ENCODE measurements at places on chromosomes 3 and 15. TPM values are rescaled to one million over a fixed set of nuclear protein-coding genes. Genes with fewer than 3 reads are reported as not detected.

DNA sequence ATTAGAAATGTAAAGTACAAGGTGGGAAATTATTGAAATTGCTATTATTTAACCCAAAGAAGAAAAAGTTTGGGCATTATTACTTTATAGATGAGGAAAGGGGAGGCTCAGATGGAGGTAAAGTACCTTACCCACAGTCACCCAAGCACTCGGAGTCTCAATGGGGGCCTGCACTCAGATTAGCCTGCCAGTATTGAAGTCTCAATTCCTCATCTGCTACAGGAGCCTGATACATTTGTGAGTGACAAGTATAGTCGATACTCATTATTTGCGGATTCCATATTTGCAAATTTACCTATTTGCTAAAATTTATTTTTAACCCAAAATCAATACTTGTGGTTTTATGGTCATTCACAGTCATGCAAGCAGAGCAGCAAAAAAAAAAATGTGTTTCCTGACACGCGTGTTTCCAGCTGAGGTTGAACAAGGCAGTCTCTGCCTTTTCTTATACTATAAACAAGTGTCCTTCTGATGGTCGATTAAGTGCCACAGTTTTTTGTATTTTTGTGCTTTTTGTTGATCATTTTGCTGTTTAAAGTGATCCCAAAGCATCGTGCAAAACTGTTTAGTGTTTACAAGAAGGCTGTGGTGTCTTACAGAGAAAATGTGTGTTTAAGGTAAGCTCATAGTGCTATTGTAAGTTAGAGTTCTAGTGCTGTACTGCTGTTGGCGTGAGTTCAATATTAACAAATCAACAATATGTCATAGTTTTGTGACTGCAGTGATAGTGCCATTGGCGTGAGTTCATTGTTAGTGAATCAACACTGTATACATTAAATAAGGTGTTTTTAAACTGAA is 48.0 kb downstream of the ARHGEF26 start:
- no peak overlapping the region for H3K27ac ChIP-seq
- no peaks in the 10 kb centered on the region for H3K36me3 ChIP-seq
- H3K4me1 ChIP-seq: peaks cover 7% of the 10 kb centered on the region
- no peak for DNase-seq
- no peak overlapping the region for H3K4me3 ChIP-seq

DNA sequence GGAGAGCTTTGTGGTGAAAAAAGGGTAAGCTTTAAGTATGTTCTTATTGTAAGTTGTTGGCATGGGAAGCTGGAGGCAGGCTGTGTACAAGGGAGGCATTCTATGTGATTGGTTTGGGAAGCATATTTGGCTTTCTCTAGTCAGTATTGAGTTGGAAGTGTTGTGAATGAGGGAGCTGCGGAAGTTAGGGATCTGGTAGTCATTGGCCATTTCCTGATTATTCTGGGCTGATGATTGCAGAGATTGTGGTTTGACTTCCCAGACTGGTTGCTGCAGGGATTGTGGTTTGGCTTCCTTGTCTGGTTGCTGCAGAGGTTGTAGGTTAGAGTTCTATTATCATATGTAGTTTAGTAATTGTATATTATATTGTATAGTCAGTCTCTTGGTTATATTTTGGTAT is 21.0 kb downstream of the STXBP5L start:
- no peak overlapping the region for H3K27ac ChIP-seq
- no peaks in the 10 kb centered on the region for H3K27me3 ChIP-seq
- peak; percentile 13 for DNase-seq
- H3K4me1 ChIP-seq: no peaks in the 10 kb centered on the region

DNA sequence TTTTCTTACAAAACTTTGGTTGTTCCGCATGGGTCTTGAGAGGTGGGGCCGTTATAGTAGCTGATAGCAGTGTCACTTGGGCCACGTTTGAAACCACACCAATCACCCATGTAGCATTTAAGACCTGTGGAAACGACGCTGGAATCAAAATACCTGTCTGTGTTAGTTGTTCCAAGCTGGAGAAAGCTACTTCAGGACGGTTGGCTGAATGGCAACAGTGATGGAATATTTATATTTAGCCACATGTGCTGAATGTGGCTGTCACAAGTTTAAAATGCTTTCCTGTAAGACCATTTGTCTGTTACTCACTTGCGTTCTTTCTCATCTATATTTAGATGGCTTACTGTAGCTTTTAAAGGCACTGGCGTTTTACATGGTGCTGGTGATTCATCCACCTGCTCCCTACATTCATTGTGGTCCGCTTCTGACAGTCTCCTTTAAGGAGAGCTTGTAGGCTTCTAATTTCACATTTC is 1.4 kb downstream of the DNAJA4 start:
- H3K27ac ChIP-seq: no peak overlapping the region
- H3K27me3 ChIP-seq: no peaks in the 10 kb centered on the region
- peaks cover 3% of the 10 kb centered on the region for H3K36me3 ChIP-seq
- peaks cover 27% of the 10 kb centered on the region for H3K4me1 ChIP-seq
- DNase-seq: no peak

Gene RETNLB
- total RNA-seq: not detected

DNA sequence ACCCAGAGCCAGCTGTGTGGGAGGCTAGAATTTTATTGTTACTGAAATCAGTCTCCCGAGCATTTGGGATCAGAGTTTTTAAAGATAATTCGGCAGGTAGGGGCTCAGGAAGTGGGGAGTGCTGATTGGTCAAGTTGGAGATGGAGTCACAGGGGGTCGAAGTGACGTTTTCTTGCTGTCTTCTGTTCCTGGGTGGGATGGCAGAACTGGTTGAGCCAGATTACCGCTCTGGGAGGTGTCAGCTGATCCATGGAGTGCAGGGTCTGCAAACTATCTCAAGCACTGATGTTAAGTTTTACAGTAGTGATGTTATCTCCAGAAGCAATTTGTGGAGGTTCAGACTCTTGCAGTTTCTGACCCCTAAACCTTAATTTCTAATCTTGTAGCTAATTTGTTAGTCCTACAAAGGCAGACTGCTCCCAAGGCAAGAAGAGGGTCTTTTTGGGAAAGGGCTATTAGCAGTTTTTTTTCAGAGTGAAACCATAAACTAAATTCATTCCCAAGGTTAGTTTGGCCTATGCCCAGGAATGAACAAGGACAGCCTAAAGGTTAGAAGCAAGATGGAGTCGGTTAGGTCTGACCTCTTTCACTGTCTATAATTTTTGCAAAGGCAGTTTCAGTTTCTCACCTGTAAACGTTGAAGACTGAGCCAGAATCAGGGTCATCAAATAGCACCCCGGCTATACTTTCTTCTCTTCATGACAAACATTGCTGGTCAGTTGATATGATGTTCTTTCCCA is 28.2 kb downstream of the FLNB start:
- DNase-seq: no peak
- H3K36me3 ChIP-seq: no peaks in the 10 kb centered on the region
- H3K27ac ChIP-seq: peak overlapping the region; percentile 7
- H3K27me3 ChIP-seq: no peaks in the 10 kb centered on the region
- no peak overlapping the region for H3K4me3 ChIP-seq

DNA sequence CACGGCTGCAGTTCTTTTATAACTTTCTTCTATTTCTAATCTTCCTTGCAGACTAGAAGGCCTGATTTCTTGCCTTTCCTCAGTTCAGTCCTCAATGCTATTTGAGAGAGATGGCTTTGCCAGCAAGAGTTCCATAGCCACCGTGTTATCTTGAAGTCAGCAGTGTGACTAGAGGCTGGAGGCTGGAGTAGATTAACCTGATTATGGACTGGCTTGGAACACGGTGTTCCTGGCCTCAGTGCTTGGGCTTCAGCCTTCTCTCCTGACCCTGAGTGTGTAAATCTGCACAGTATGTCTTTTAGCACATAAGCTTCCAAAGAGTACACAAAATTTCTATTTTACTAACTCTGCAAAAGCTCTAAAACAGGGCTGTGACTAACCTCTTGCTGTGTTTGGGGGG is 61.4 kb downstream of the CCDC54 start:
- no peaks in the 10 kb centered on the region for H3K4me1 ChIP-seq
- H3K4me3 ChIP-seq: no peak overlapping the region
- DNase-seq: no peak
- H3K36me3 ChIP-seq: no peaks in the 10 kb centered on the region
- no peaks in the 10 kb centered on the region for H3K27me3 ChIP-seq
- no peak overlapping the region for H3K27ac ChIP-seq

DNA sequence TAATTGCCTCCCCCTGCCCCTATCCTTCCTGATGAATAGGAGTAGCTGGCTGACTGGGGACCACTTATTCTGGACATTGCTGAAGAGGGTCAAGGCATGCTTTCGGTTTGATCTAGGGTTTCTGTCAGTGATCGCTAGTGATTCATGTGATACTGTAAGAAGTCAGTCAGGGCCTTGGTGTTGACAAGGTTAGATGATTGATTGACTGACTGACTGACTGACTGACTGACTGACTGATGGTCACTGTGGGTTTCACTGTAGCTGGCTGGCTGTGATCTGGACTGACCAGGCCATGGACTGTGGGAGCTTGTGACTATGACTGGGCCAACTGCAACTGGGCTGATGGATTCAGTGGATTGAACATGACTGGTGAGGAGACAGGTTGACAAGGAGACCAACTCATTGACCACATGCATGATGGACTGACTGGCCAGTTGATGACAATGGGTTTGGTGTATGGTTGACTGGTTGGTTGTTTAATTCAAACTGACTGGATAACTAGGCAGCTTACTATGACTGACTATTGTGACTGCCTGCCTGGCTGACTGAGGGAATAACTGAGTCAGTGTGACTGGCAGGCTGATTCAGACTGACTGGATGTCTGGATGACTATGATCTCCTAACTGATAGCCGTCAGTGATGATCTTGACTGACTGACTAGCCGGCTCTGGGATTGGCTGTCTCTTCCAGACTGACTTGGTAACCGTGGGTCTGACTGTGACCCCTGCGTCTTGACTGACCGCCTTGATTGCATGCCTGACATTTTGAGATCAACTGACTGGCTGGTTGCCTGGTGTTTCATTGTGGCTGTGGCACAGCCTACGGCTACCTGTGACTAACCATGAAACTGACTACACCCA is 509.9 kb downstream of the SHQ1 start:
- H3K4me1 ChIP-seq: peaks cover 42% of the 10 kb centered on the region
- peaks cover 8% of the 10 kb centered on the region for H3K27me3 ChIP-seq
- no peak overlapping the region for H3K27ac ChIP-seq
- no peaks in the 10 kb centered on the region for H3K36me3 ChIP-seq
- H3K4me3 ChIP-seq: no peak overlapping the region

Gene IGSF11
- 13.6 TPM for total RNA-seq

Gene TMC3
- 0.69 TPM for total RNA-seq

- H3K4me1 ChIP-seq: peaks cover 8% of the 10 kb centered on the region
- no peaks in the 10 kb centered on the region for H3K27me3 ChIP-seq
- H3K27ac ChIP-seq: peak within 1 kb of the TSS; percentile 85
- peak; percentile 89 for DNase-seq
- peak within 1 kb of the TSS; percentile 63 for H3K4me3 ChIP-seq
Observed at GRCh38 chr3:9362731-9363530, at the start of gene THUMPD3. THUMPD3 (plus strand) TSS chr3:9363054; CDS start chr3:9365069, 2,015 bp downstream.

- DNase-seq: no peak
- no peaks in the 10 kb centered on the region for H3K27me3 ChIP-seq
- H3K4me3 ChIP-seq: no peak overlapping the region
- H3K27ac ChIP-seq: no peak overlapping the region
Observed at GRCh38 chr3:87287011-87287410, 10.6 kb upstream of the POU1F1 start.

GRCh38 chr3:161337311-161337710 is 34.0 kb downstream of the SPTSSB start:
- no peak overlapping the region for H3K27ac ChIP-seq
- no peaks in the 10 kb centered on the region for H3K4me1 ChIP-seq
- no peak for DNase-seq
- H3K27me3 ChIP-seq: no peaks in the 10 kb centered on the region

Gene CELF6
- total RNA-seq: 8.5 TPM

GRCh38 chr15:74376226-74376625 is 8.8 kb upstream of the CYP11A1 start:
- H3K27me3 ChIP-seq: peaks cover 2% of the 10 kb centered on the region
- H3K27ac ChIP-seq: no peak overlapping the region
- no peaks in the 10 kb centered on the region for H3K36me3 ChIP-seq
- H3K4me1 ChIP-seq: peaks cover 24% of the 10 kb centered on the region
- no peak overlapping the region for H3K4me3 ChIP-seq
- no peak for DNase-seq

Gene SLC9C1
- total RNA-seq: 0.72 TPM

GRCh38 chr15:59300618-59301139 is 72.0 kb downstream of the MYO1E start:
- no peak overlapping the region for H3K27ac ChIP-seq
- no peak overlapping the region for H3K4me3 ChIP-seq
- H3K36me3 ChIP-seq: no peaks in the 10 kb centered on the region
- no peak for DNase-seq
- peaks cover 11% of the 10 kb centered on the region for H3K4me1 ChIP-seq

DNA sequence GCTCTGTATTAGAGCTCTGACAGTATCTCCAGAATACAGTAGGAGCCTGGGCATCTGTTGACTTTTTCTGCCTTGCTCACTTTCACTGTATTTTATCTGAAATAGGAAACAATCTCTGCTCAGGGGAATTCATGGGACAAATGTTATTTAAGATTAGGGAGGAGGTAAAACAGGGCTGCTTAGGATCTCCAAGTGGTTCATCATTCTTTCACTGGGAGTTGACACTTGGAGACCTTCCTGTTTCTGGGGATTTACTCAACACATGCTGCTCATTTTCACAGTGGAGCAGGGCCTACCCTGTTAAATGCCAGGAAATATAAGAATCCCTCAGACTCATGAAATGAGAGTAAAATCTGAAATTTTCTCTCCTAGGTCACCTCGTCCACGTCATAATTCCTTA is 185.5 kb downstream of the GAP43 start:
- no peak overlapping the region for H3K27ac ChIP-seq
- no peaks in the 10 kb centered on the region for H3K27me3 ChIP-seq
- H3K4me1 ChIP-seq: no peaks in the 10 kb centered on the region
- H3K4me3 ChIP-seq: no peak overlapping the region
- DNase-seq: no peak
- H3K36me3 ChIP-seq: peaks cover 10% of the 10 kb centered on the region

DNA sequence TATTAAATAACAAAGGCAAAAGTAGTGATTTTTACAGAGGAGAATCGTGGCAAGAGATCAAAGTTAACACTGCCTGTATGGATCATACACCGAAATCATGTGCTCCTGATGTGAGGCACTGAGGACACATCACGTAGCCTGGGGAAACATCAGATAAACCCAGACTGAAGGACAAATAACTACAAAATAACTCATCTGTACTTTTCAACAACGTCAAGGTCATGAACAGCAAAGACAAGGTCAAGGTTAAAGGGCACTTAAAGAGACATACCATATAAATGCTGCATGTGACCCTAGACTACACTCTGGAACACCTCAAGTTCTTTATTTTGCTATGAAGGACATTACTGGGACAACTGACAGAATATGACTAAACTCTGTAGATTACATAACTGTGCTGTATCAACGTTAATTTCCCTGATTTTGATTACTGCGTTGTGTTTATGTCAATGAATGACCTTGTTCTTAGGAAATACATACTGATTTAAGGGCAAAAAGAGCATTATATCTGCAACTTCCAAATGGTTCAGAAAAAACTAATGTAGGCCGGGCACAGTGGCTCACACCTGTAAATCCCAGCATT is 48.1 kb downstream of the CHSY1 start:
- no peak overlapping the region for H3K4me3 ChIP-seq
- DNase-seq: no peak
- peaks cover 25% of the 10 kb centered on the region for H3K4me1 ChIP-seq
- H3K27me3 ChIP-seq: no peaks in the 10 kb centered on the region

GRCh38 chr3:115108614-115109013 is 38.5 kb downstream of the ZBTB20 start:
- H3K4me1 ChIP-seq: no peaks in the 10 kb centered on the region
- no peak for DNase-seq
- H3K36me3 ChIP-seq: no peaks in the 10 kb centered on the region

- H3K36me3 ChIP-seq: no peaks in the 10 kb centered on the region
- H3K4me3 ChIP-seq: no peak overlapping the region
- H3K27ac ChIP-seq: no peak overlapping the region
- H3K27me3 ChIP-seq: no peaks in the 10 kb centered on the region
Observed at GRCh38 chr15:81188354-81188753, 8.3 kb upstream of the IL16 start.

Measured in spinal cord (tissue), 10 donors.